A172 (cell line): ENCODE measurements at places on chromosomes 6 and 20. TPM values are rescaled to one million over a fixed set of nuclear protein-coding genes. Genes with fewer than 3 reads are reported as not detected.

Gene THBS2
- total RNA-seq: 137 and 151 TPM in 2 replicates

Gene MRAP2
- total RNA-seq: 0.86 and 1.1 TPM in 2 replicates

Gene ZSCAN23
- total RNA-seq: 1.0 and 3.2 TPM in 2 replicates

Gene C2
- total RNA-seq: 0.69 TPM in 1 of 2 replicates, not detected in the other

Gene NRSN1
- not detected in 2 replicates for total RNA-seq

Gene PTGIS
- 0.07 and 0.14 TPM in 2 replicates for total RNA-seq

Gene PHACTR3
- total RNA-seq: not detected in 2 replicates

Gene ZNF337
- total RNA-seq: 13.4 and 14.3 TPM in 2 replicates

Gene CPNE5
- total RNA-seq: 0.24 TPM in 1 of 2 replicates, not detected in the other

Gene PRDM13
- total RNA-seq: not detected in 2 replicates

Gene CRISP1
- not detected in 2 replicates for total RNA-seq

Gene PRR18
- 0.14 and 0.24 TPM in 2 replicates for total RNA-seq

Gene BMP7
- 7.8 and 10.2 TPM in 2 replicates for total RNA-seq

Gene ARMH2
- not detected in 2 replicates for total RNA-seq

Gene GNMT
- total RNA-seq: 0.24 TPM in 1 of 2 replicates, not detected in the other
